Natural killer cell (primary cell): ENCODE measurements at places on chromosomes 1 and 21. TPM values are rescaled to one million over a fixed set of nuclear protein-coding genes. Genes with fewer than 3 reads are reported as not detected.

DNA sequence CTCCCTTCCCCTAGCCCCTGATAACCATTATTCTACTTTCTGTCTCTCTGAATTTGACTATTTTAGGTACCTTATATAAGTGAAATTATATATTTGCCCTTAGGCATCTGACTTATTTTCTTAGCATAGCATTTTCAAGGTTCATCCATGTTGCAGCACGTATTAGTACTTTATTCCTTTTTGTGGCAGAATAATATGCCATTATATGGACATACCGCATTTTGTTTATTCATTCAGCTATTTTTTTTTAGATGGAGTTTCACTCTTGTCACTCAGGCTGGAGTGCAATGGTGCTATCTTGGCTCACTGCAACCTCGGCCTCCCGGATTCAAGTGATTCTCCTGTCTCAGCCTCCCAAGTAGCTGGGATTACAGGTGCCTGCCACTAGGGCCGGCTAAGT, 326.2 kb upstream of the PLXNA2 start:
- DNase-seq: no peak

DNA sequence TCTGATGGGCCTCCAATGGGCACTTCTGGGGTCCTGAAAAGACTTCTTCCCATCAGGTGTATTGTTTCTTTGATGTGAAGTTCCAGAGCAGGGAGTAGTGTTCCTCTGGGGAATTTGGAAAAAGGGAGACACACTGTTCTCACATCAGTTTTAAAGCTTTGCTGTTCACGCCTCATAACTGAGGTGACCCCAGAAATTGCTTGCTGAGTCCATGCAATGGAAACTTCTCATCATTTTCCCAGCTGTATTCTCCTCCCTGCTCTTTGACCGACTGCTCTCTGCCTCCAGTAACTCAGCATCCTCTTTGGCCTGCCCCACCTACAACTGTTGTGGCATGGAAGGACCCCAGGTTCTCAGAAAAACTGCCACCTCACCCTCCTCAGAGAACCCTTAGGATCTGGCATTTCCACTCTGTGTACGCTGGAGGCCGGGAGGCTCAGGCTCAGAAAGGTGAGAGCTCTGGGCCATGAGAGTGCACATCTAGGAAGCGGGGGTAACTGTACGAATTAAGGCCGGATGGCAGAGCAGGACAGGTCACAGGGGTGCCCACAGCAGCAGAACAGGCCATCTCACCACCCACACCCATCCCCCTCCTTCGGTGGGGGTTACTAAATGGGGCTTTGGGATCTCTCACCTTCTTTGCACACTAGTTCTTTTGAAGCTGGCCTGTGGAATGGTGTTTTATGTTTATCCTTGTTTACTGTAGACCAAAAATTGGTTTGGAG, 51.2 kb downstream of the STX6 start:
- DNase-seq: no peak

DIPK1A gene
- total RNA-seq: 11.2 TPM

WDR47 gene
- total RNA-seq: 15.7 TPM

DNA sequence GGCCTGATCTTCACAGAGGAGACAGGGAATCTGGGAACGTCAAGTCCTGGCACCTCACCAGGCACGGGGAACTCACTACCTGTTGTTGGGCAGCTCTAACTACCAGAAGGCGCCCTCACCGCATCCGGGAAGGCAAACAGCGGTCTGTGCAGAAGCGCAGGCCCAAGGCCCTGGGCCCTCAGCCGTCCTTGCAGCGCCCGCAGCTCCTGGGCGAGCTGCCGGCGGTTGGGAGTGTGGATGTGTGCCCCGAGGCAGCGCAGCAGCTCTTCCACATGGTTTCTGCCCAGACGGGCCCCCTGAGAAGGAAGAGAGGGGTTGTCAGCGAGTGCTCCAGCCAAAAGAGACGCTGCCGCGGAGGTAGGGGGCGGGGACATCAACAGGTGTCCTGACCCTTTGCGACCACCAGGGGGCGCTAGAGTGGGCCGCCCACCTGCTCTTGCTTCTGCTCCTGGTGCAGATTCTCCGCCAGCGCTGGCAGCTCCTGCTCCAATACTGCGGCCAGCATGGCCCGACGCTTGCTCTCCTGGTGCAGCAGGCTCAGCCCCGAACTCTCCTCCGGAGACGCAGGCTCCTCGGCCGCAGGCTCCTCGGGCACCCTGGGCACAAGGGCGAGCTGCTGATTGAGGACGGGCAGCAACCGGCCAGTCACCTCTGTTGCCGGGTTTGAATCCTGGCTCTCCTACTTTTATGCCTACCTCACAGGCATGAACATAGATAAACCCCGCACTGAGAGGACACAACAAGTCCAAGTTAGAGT, 9.3 kb downstream of the MAP3K6 start:
- DNase-seq: peak; percentile 81

GRCh38 chr1:168614235-168614634, 37.8 kb downstream of the XCL1 start:
- DNase-seq: no peak

TUT4 gene
- total RNA-seq: 125 TPM

PLEKHN1 gene
- total RNA-seq: 1.3 TPM

PTPN7 gene
- 144 TPM for total RNA-seq

DNA sequence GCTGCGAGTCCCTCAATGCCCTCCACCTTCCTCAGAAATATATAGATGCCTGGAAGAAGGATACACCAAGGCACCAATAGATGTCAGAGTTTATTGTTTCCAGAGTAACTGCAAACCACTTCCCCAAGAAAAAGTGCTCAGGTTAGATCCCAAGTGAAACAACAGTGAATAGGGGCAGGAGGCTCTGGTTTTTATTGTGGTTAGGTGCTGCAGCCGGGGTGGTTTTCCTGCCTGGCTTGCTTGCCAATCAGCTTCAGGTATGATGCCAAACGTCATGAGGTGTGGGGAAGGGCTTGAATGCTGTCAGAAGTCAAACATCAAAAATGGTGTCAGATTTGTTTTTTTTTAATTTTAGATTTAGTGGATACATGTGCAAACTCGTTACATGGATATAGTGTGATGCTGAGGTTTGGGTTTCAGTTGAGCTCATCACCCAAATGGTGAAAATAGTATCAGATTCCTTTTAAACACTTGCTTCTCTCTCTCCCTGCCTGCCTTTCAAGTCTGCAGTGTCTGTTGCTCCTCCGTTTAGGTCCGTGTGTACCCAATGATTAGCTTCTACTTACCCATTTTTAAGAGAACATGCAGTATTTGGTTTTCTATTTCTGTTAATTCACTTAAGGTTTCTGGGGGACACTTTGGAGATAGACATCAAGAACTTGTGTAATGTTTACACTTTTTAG, 1317.0 kb downstream of the MRPL39 start:
- peak; percentile 73 for DNase-seq

FAM163A gene
- not detected for total RNA-seq

C1orf226 gene
- total RNA-seq: 0.34 TPM

DYNLT5 gene
- 0.35 TPM for total RNA-seq

GRCh38 chr1:163672976-163673758, 351.4 kb downstream of the NUF2 start:
- no peak for DNase-seq

CA6 gene
- total RNA-seq: not detected

ACTRT2 gene
- total RNA-seq: not detected

- no peak for DNase-seq
Observed at GRCh38 chr1:180762796-180763195, 131.0 kb downstream of the XPR1 start.

ABCB10 gene
- total RNA-seq: 23.3 TPM

ASAP3 gene
- total RNA-seq: 0.25 TPM

- DNase-seq: no peak
Observed at GRCh38 chr1:200334661-200335256, 75.1 kb downstream of the ZNF281 start.

THEM5 gene
- not detected for total RNA-seq

DNA sequence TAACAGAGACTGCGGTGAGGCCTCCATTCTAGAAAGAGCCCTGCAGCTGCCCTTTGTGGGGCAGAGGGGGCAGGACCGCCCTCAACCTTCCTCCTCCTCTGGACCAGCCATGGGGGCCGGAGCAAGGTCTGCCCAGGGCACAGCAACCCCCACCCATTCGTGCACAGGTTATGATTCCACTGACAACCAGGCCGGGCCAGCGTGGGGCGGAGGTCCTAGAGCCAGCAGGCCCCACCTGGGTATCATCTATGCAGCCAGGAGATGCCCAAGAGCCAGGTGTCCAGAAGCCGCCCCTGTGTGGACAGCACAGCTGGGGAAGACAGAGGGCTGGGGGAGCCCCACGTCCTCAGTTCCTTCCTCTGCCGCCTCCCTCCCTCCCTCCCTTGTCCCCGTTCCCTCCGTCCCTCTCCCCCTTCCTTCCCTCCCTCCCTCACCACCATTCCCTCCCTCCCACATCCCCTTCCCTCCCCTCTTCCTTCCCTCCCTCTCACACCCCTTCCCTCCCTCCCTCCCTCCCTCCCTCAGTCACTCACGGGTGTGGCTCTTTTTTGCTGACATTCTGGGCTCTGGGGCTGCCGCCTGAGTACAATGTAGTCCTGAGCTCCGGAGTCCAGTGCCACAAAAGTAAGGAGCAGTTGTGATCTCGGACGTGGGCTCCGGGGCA, 12.3 kb downstream of the RNF223 start:
- DNase-seq: no peak

GRCh38 chr1:168421399-168422004, 122.3 kb downstream of the XCL2 start:
- DNase-seq: peak; percentile 69

CAPN8 gene
- 0.18 TPM for total RNA-seq

CD244 gene
- 193 TPM for total RNA-seq

KIF2C gene
- 0.93 TPM for total RNA-seq

DNA sequence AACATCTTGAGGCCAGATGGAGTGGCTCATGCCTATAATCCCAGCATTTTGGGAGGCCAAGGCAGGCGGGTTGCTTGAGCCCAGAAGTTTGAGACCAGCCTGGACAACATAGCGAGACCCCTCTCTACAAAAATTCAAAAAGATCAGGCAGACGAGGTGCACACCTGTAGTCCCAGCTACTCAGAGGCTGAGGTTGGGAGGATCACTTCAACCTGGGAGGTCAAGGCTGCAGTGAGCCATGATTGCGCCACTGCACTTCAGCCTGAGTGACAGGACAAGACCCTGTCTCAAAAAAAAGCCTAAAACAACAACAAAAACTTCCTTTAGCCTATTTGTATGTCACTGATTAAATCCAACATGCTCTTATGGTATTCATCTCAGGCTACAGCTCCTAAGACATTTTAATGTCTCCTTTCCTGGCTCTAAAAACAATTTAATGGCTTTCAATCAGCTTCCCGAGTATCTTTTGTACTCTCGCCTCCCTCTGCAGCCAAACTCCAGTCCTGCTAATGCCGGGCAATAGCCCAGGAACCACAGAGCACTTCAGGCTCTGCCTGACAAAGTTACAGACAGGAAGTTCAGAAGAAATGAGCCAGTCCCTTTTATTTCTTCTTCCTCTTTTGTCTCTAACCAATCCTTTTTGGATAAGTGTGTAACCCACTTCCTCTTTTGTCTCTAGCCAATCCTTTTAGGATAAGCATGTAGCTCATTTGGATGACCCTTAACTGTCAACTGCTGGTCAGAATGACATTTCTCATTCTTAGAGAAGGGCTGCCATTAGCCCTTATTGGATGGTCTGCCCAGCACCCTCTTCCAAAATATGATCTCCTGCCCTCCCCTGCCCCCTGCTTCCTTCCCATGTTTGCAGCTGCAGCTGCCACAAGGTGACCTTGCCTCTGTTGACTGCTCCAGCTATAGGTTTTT, 6.6 kb upstream of the DOP1B start:
- no peak for DNase-seq

GRCh38 chr1:90717665-90718410, 736 bp upstream of the BARHL2 start:
- DNase-seq: no peak

- no peak for DNase-seq
Observed at GRCh38 chr1:2928366-2929325, 92.6 kb upstream of the ACTRT2 start.

GRCh38 chr1:186974774-186975181, 146.0 kb downstream of the PLA2G4A start:
- no peak for DNase-seq

- DNase-seq: no peak
Observed at GRCh38 chr1:41622402-41622801, 137.9 kb upstream of the EDN2 start.

DNA sequence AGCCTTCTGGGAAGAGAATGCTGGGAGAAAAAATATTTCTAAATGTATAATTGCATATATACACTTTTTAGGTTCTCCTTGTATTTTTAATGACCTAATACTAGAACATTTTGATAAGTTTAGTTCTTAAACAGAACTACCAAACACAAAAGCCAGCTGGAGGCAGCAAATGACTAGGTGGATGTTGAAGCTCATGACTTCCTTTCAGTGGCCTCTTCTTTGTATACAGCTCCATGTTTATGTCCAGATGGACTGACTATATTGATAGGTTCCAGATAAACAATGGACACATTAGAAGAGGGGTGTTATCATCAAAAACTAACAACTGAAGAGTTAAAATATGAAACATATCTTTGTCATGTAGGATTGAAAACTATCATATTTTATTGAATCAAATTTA, 52.5 kb downstream of the LRRC8D start:
- no peak for DNase-seq

DNA sequence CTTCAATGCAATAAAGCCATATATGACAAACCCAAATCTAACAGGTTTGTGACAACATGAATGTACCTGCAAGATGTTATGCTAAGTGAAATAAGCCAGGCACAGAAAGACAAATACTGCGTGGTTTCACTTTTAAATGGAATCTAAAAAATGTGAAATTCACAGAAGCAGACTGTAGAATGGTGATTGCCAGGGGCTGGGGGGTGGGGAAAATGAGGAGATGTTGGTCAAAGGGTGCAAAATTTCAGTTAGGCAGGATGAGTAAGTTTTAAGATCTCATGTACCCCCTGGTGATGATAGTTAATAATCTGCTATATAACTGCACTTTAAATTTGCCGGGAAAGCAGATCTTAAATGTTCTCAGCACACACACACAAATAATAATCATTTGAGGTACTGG, 160.5 kb downstream of the PTBP2 start:
- no peak for DNase-seq

- no peak for DNase-seq
Observed at GRCh38 chr1:156289857-156290256, 5.6 kb downstream of the GLMP start.

GRCh38 chr1:192959657-192960186, 99.4 kb downstream of the UCHL5 start:
- DNase-seq: no peak

FMOD gene
- not detected for total RNA-seq

GRCh38 chr1:181776044-181776443, 285.5 kb downstream of the ZNF648 start:
- no peak for DNase-seq

C1QB gene
- total RNA-seq: not detected

TIE1 gene
- total RNA-seq: 10.7 TPM

FCRL5 gene
- total RNA-seq: 3.6 TPM
